ENCODE measurements at places on chromosomes 3 and 15. TPM values are rescaled to one million over a fixed set of nuclear protein-coding genes. Genes with fewer than 3 reads are reported as not detected.

LRRC15 gene
- 1.0 TPM for total RNA-seq

PLA2G4D gene
- total RNA-seq: not detected

HTD2 gene
- total RNA-seq: 9.0 TPM

LXN gene
- 23.9 TPM for total RNA-seq

MAGEL2 gene
- not detected for total RNA-seq

DUOXA2 gene
- not detected for total RNA-seq

GOLGA8Q gene
- 1.1 TPM for total RNA-seq

SPINT1 gene
- total RNA-seq: 134 TPM

CIP2A gene
- total RNA-seq: 1.9 TPM

CCDC54 gene
- total RNA-seq: not detected

CCDC191 gene
- 5.8 TPM for total RNA-seq

SAMD7 gene
- total RNA-seq: not detected

ZPLD1 gene
- total RNA-seq: not detected

UBAP1L gene
- 3.5 TPM for total RNA-seq

C3orf38 gene
- 19.6 TPM for total RNA-seq

BTLA gene
- 1.0 TPM for total RNA-seq

SI gene
- not detected for total RNA-seq

SCN11A gene
- total RNA-seq: 0.09 TPM

All from upper lobe of left lung (tissue), 6 donors.